ENCODE measurements at places on chromosomes 1 and 21.

GRCh38 chr1:183289051-183289496 is 103.0 kb downstream of the LAMC2 start:
- no peak for DNase-seq

DNA sequence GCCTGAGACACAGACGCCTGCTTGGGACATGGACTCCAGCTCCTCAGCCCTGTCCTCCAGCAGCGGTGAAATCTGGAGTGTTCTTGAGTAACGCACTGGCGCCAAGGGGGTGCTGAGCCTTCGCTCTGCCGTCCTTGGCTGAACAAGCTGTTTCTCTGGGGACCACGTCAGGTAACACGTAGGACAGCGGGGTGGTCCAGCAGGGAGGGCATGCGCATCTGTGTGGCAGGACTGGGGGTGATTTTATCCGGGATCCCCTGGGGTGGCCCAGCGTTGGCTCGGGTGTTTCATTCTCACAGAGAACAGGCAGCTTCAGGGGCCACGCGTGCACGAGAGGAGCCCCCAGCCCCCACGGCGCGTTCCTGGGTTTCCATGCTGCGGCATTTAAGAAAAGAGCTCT is 61.2 kb downstream of the AGPAT3 start:
- DNase-seq: no peak

- DNase-seq: no peak
Measured at GRCh38 chr1:98048751-98049325, 128.0 kb upstream of the DPYD start.

DNA sequence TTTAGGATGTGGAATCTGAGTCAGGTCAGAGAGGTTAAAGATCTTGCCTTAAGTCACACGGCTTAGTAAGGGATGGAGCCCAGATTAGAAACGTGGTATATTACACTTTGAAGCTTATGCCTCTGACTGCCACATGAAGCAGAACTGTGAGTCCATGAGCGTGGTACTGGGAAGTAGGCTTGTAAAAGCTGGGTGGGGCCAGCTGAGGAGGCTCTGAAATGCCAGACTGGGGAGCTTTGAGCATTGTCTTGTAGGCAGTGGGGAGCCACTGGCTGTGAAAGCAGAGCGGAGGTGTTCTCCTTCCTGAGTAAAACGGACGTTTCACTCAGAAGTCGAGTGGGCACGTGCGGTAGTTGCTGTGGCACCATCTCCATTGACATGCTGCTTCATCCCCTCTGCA is 72.6 kb upstream of the USP24 start:
- DNase-seq: no peak

DNA sequence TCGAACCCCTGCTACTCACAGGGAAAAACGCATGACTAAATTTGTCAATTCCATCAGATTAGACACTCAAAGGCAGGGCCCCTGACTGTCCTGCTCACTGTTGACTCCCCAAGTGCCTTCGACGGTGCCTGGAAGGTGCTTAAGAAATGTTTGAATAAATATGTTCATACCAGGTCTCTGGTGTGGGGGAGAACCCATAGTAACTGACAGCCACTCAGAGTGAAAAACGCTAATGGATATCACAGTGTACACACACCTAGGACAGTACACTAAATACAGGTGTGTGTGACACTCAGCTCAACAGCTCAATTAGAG is 39.7 kb upstream of the WASF2 start:
- DNase-seq: no peak

DNA sequence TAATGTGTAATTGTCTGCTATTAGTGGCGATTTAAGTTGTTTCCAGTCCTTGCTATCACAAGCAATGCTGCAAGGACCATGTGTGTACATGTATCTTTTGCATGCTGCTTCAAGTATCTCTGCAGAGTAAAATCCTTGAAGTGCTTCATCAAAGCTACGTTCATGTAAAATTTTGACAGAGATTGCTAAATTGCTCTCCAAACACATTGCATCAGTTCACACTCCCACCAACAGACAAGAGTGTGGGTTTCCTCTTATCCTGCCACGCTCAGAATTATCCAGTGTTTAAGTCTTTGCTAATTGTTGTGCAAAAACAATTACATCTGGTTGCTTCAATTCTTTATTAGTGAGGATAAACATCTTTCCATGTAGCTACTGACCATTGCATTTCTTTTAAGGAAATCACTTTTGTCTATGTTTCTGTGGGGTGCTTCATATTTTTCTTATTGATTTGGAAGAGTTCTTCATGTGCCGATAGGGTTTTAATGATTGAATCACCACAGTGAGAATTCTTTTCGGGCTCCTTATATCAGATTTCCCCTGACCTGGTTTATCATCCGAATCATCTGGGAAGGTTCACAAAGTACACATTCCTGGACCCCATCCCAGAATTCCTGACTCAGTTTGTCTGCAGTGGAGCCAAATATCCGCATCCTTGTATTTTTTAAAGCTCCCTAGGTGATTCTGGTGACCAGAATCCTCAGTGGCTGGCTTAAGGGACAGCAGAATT is 56.3 kb upstream of the GALNT2 start:
- DNase-seq: no peak

DNA sequence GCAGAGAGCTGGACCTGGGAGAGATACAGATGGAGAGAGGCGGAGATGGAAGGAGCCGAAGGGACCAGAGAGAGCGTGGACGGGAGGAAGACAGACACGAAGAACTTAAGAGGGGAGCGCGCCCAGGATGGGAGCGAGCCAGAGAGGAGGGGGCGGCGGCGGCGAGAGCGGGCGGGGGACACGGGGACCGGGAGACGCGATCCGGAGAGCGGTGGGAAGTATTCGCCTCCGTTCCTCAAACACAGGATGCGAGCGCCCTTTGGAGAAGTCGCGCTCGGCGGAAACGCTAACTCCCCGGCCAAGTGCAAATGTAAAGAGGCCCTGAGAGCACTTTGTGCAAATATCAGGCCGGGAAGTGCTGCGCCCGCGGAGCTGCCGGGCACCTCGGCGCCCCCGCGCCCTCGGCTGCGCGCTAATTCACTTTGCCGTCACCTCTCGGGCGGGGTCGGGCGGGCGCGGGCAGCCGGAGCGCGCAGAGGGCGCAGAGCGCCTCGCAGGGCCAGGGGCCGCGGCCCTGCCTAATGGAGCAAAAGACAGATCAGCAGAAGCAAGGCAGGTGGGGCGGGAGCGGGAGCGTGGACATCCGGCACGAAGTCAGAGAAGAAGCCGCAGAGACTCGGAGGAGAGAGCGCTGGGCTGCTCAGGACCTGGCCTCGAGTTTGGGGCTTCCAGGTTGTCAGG is 281.2 kb downstream of the RRAGC start:
- no peak for DNase-seq

- DNase-seq: no peak
Measured at GRCh38 chr1:118253053-118253915, 68.3 kb upstream of the SPAG17 start.

GRCh38 chr1:223402790-223403142 is 9.6 kb downstream of the CCDC185 start:
- no peak for DNase-seq

All from uterus (tissue), 4 donors.